ENCODE measurements at places on chromosomes 6 and 20.
A peak's percentile ranks its signal among the peaks of the same experiment; 100 is the strongest.

- H3K4me3 ChIP-seq = no peak overlapping the region
- no peak for DNase-seq
- H3K27me3 ChIP-seq = no peaks in the 10 kb centered on the region
- H3K27ac ChIP-seq = peak overlapping the region; percentile 38
- no peaks in the 10 kb centered on the region for H3K36me3 ChIP-seq
These were observed 176.4 kb upstream of the AKAP12 start for GRCh38 chr6:151063352-151063751.

- no peak for DNase-seq
- H3K4me3 ChIP-seq = no peak overlapping the region
- H3K4me1 ChIP-seq = no peaks in the 10 kb centered on the region
These were observed 609.8 kb downstream of the RFPL4B start for GRCh38 chr6:112956696-112957535.

- H3K36me3 ChIP-seq = peaks cover 91% of the 10 kb centered on the region
- no peaks in the 10 kb centered on the region for H3K27me3 ChIP-seq
- H3K4me3 ChIP-seq = no peak overlapping the region
- H3K27ac ChIP-seq = no peak overlapping the region
These were observed 8.9 kb downstream of the CD164 start for GRCh38 chr6:109373331-109373730.

DNA sequence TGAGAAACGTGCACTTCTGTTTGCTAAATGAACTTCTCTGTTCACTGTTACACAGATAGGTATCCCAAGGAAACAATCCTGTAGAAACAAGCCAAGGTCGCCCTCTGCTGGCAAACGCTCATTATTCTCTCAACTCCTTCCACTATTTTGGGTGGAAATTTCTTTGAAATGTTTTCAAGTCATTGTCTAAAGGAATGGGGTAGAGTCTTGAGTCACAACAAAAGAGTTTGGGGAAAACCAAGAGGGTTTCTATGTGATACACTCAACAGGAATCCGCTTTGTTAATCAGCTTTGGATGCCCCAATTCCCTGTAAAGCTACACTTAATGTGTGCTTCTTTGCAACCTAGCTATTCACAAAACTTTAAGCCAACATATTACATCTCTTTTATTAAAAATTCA is 4.6 kb upstream of the RAE1 start:
- H3K27ac ChIP-seq = no peak overlapping the region
- H3K36me3 ChIP-seq = no peaks in the 10 kb centered on the region
- no peak overlapping the region for H3K4me3 ChIP-seq
- H3K4me1 ChIP-seq = no peaks in the 10 kb centered on the region
- peak; percentile 83 for DNase-seq
- H3K27me3 ChIP-seq = no peaks in the 10 kb centered on the region
